Karpas-422 (cell line): ENCODE measurements at places on chromosomes 5 and 9. TPM values are rescaled to one million over a fixed set of nuclear protein-coding genes. Genes with fewer than 3 reads are reported as not detected.

Gene PCA3
- 0.19 TPM in 1 of 2 replicates, not detected in the other for total RNA-seq

DNA sequence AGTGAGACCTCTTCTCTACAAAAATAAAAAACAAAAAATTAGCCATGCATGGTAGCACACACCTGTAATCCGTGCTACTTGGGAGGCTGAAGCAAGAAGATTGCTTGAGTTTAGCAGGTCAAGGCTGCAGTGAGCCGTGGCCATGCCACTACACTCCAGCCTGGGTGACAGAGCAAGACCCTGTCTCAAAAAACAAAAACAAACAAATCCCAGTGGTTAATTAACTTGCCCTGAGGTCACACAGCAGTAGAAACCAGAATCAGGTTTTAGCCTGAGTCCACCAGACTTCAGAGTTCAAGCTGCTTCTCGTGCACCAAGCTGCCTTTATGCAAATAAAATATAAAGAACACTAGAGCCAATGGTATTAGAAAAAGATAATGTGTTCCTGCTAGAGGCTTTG lies 169.7 kb downstream of the GOLPH3 start:
- no peak overlapping the region for H3K27ac ChIP-seq
- H3K27me3 ChIP-seq: no peaks in the 10 kb centered on the region
- no peak overlapping the region for H3K4me3 ChIP-seq
- DNase-seq: no peak

DNA sequence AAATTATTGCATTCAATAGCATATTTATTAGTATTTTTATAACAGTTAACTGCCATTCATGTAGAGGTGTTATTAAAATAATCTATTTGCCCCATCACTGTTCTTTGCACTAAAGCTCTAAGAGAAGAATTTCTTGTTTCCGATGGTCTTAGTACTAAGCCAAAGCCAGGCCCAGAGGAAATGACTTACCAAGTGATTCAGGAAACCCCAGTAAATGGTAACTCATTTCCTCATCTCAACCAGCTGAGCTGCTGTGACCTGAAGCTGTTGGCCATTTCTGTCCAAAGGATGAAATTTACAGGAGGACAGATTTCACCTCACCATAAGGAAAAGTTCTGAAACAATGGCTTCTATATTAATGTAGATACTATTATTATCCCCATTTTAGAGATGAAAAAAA lies 117.0 kb downstream of the PIK3R1 start:
- no peak for DNase-seq
- H3K4me1 ChIP-seq: peaks cover 13% of the 10 kb centered on the region
- H3K27me3 ChIP-seq: no peaks in the 10 kb centered on the region
- no peaks in the 10 kb centered on the region for H3K36me3 ChIP-seq
- no peak overlapping the region for H3K4me3 ChIP-seq
- H3K27ac ChIP-seq: no peak overlapping the region

Gene FREM1
- total RNA-seq: not detected in 2 replicates

GRCh38 chr5:140337880-140338279 lies 8.5 kb downstream of the HBEGF start:
- H3K27ac ChIP-seq: no peak overlapping the region
- no peak overlapping the region for H3K4me3 ChIP-seq
- H3K4me1 ChIP-seq: peaks cover 15% of the 10 kb centered on the region
- no peak for DNase-seq

Gene CAMK2A
- total RNA-seq: not detected in 2 replicates

DNA sequence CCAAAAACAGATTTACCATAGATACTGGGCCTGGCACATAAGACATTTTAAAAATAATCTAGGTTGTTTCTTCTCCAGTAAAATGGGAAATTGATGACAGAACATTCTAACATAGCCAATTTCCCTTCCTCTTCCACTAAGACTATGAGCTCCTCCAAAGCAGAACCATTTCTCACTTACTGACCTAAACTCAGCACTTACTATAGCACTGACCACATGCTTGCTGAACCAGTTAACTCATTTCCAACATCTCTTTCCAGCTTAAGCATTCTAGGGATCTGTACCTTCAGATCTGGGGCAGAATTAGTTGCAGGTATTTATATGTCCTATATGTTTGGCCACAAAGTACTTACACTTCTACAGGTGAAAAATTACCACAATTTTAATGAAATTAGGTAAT lies 58.9 kb downstream of the TTC39B start:
- no peak overlapping the region for H3K4me3 ChIP-seq
- no peaks in the 10 kb centered on the region for H3K36me3 ChIP-seq
